NB4 (cell line): ENCODE measurements at places on chromosomes 2 and 18.

DNA sequence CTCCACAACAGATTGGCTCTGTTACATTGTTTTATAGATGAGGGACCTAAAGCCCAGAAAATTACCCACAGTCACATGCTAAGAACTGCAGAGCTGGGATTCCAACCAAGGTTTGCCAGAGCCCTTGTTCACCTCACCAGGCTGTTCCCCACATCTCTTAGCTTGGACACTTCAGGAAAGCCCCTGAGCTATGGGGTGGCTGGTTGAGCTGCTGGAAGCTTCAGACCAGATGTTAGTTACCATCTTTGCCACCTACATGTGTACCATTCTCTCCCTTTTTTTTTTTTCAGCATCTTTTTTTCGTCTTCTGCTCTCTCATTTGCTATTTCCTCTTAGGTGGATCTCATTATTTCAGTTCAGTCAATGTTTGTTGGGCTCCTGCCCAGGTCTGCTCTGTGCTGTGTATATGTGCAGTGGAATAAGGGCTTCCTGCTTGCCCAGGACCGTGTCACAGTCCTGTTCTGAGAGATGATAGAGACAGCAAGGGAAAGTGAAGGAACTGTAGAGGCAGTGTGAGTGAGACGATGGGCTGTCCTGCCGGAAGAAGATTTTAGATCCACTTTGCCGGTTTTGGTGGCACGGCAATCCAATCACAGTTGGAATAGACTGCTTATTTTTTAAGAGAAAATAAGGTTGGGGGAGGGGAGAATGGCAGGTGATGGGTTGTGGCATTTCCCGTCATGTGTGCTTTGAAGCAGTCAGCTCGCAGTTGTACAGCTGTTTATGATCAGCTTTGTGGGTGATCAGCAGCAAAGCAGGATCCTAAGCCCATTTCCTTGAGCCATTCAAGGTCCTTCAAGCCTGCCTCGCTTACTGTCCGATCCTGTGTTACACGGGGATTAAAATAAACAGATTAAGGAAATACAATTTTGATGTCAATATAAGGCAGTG lies 152.6 kb downstream of the RTN4 start:
- no peak for DNase-seq

DNA sequence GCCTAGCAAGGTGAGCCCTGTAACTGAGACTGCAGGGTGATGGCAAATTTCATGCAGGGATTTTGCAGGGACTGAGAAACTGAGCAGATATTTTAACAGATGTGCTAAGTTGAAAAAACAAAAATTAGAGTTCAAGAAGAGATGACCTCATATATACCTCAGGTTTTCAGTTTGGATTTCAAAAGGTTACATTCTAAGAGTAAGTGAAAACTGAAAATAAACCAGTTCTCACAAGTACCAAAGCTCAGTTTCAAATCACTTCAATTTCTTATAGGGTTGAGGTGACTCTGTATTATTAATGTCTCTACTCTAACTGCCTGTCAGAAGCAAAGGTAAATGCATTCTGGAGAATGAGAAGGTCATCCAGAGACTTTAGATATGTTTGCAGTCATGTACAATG lies 237.4 kb upstream of the VRK2 start:
- no peak for DNase-seq

- DNase-seq = no peak
Observed at GRCh38 chr18:41553716-41554115, 401.3 kb upstream of the PIK3C3 start.

DNA sequence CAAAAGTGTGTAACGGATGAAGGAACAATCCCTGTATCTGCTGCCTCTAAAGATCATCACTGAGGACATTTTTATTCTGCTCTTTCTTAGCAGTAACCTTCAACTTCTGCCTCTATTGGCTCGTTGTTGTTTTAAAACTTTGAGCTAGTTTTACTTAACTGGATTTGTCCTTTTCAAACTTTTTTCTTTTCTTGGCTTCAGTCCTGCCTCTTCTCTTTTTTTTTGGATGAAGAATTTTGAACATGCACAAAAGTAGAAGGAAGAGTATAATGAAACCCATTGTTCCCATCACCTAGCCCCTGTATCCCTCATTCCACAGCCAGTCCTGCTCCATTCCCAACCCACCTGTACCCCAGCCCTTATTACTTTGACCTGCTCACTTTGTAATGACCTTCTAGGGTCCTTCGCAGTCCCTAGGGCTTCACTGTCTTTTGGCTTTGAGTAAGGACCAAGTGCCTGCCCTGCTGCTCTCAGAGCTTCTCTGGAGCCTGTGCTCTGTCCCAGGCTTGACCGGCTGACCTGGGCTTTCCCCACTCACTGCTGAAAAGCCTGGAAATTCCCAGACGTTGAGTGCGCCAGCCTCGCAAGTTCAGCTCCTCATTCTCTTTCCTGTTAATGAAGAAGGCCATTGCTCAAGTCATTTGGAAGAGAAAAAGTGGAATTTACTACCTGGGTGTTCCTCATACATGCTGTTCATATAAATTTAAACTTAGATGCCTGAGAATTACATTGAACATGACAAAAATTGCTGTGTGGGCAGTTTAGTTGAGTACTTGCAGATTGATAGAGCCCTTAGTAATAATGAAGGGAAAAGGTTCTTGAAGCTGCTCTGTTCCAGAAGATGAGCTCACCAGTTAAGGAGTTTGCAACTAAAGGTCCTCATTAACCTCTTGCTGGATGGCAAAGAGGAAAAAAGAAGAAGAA lies 149.3 kb upstream of the ALPP start:
- DNase-seq = no peak

DNA sequence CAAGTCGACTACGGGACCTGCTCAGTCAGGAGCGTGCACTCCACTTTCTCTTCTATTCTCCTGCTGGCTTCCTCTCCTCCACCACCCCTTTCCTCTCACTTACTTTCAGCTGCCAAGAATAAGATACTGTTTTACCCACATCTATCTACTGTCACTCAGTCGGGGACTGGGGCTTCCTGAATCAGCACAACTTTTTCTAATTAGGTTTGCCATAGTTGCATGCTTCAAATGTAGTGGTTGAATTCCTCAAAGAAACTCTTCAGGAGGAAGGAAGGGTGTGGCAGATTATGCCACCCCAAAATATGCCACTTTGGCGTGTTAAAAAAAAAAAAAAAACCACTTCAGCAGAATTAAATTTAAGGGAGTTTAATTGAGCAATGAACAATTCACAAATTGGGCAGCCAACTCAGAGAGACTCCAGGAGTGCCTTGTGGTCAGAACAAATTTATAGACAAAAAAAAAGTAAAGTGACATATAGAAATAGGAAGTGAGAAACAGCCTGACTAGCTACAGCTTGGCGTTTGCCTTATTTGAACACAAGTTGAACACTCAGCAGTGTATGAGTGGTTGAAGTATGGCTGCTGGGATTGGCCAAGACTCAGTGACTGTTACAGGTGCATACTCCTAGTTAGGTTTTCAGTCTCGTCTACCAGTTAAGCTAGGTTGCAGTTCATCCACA lies 32.5 kb upstream of the RMDN2 start:
- peak; percentile 77 for DNase-seq

- no peak for DNase-seq
Observed at GRCh38 chr2:150378686-150379085, 108.8 kb downstream of the RND3 start.

- DNase-seq = no peak
Observed at GRCh38 chr2:37707393-37707792, 36.0 kb upstream of the CDC42EP3 start.

DNA sequence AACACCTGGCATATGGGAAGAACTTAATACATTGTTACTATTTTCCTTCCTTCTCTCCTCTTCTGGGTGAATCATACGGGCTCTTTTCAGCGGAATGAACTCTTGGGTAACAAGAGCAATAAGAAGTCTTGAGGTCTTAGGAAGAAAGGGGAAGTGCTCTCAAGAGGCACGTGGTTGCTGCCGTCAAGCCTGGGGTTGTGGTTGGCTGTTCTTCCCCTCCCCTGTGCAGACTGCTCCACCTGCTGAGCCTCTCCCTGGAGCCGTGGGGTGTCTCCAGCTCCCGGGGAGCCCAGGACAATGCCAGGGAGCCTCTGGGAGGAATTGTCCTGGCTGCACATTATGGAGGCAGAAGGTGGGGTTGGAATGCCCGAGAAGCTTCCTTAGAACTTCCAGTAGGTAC lies 19.4 kb downstream of the TOGARAM2 start:
- DNase-seq = peak; percentile 97
